ENCODE measurements at places on chromosomes 5 and 9.

DNA sequence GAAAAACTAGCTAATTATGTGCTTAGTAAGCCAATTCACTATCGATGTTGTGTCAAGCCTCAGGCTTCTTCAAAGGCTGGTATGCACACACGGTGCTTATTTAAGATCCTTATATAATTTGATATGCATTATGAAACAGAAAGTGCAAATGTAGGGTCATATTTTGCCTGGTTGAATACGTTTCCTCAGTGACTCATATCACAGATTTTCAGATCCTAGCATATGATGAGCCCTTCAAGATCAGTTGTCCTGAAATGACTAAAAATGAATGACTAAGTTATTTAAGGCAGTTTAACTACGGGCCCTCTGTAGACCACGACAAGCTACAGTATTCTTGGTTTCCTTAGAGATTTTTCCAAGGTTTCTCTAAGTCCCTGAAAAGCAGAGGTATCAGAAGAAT, 778.3 kb downstream of the PRELID2 start:
- no peak for DNase-seq

GRCh38 chr5:92237896-92238295, 854.8 kb upstream of the ARRDC3 start:
- DNase-seq = no peak

DNA sequence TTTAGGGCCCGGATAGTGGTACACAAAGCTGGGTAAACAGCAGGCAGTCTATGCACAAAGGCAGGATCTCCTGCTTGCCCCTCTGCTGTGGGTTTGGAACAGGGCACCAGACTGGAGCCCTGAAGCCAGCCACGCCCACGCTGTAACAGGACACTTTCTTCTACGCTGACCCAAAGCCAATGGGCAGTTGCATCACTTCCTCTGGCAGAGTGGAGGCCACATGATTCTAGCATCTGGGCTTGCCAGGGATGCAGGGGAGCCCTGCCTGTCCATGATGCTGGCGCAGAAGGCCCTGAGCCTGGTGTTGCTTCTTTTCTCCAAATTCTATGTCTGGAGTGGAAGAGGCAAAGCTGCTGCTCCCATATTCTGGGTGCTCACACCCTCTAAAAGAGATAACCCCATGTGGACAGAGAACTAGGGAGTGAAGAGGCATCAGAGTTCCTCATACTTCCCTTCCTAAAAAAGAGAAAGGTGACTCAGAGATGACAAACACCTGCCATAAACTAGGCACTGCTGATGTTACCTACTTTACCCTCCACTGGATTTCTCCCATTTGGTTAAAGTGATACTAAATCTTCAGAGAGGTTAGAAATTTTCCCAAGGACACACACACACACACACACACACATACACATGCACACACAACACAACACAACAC, 260.3 kb upstream of the KLF4 start:
- DNase-seq = peak; percentile 87

GRCh38 chr9:127877566-127877998, at the start of gene AK1:
Gene AK1 (minus strand): TSS chr9:127877675. CDS start chr9:127874617, 3,058 bp downstream.
- DNase-seq = peak; percentile 88

DNA sequence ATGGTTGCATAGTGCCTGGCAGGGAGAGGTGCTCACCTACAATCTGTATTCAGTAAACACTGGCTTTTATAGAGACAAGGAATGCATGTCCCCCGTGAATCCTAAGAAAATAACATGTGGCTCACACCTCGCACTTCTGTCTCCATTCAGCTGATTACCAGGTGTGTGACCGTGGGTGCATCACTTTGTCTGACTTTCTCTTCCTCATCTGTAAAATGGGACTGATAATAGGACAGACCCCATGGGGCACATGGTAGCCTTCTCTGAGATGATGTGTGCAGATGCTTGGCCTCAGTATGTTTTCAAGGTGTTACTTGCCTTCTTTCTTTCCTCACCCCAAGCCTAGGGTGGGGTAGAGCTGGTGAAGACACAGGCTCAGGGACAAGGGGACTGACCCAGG, 6.3 kb downstream of the CXXC5 start:
- DNase-seq = no peak

- no peak for DNase-seq
Measured at GRCh38 chr5:34499001-34499734, 157.0 kb upstream of the RAI14 start.

DNA sequence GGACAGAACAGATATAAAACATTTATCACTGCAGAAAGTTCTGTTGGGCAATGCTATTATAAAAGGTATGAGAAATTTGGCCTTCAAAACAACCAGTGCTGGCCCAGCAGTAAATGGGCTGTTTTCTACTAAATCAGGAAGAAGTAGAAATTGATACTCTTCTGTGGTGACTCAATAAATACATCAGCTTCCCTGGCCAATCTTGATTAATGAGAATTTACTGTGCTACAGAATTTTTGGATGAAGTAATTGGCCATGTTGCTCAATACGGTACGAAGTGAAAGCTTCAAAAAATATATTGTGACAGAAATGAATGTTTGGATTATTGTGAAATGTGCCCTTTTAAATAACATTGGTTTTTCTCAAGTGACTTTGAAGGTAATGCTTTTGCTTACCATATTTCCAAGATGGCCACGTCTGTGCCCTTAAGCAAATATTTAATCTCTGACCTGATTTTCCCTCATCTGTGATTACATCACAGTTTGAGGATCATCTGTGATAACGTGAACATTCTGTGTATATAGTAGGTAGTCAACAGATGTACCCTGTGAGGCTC, 4.2 kb downstream of the DNAJA1 start:
- DNase-seq = no peak

GRCh38 chr9:35237311-35237710, 75.5 kb downstream of the UNC13B start:
- no peak for DNase-seq

GRCh38 chr5:114101153-114101552, 260.7 kb upstream of the KCNN2 start:
- DNase-seq = no peak

DNA sequence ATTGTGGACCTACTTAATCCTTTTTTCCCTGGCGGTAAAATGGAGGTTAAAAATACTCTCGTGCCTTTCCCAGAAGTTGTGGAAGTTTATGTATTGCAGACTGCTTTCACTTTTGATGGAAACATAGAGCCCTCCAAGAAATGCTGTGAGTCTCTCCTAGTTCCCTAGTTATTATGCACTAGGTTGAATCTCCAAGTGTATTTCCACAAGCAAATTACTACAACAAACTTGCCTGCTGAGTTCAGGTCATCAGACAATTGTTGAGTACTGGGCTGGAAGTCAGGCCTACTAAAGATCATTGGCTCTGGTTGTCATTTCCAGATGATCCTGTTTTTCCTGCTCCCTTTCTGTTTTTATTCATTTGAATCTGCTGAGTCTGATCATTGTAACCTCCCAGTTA, 104.1 kb downstream of the CD180 start:
- DNase-seq = no peak

DNA sequence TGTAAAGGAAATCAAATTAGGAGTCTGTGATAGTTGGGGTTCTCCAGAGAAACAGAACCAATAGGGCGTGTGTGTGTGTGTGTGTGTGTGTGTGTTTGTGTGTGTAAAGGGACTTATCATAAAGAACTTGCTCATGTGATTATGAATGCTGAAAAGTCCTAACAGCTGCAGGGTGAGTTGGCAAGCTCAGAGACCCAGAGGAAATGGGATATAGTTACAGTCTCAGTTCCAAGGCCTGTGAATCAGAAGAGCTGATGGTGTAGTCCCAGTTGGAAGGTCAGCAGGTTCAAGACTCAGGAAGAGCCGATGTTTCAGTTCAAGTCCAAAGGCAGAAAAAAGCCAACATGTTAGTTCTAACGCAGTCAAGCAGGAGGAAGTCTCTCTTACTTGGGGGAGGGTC, 214.2 kb downstream of the ELAVL2 start:
- DNase-seq = no peak

GRCh38 chr9:110476251-110476650, 103.3 kb downstream of the SVEP1 start:
- DNase-seq = no peak

DNA sequence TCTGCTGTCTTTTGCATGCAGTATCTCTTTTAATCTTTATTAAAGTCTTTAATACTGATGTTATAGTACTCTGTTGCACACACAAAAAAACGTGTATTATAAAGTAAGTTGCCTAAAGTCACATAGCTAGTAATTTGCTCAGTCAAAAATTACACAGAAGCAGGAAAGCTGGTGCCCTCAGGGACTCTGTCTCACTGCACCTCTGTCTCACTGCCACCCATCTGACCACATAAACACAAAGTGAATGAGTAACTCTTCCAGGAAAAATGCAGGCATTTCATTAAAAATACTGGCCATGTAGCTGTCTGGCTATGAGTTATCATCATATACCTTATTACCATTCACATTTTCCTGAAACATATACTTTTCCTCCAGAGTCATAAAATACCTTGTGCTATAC, 591.7 kb downstream of the CSNK1G3 start:
- DNase-seq = no peak

GRCh38 chr5:175381130-175381529, 62.9 kb downstream of the DRD1 start:
- DNase-seq = no peak

DNA sequence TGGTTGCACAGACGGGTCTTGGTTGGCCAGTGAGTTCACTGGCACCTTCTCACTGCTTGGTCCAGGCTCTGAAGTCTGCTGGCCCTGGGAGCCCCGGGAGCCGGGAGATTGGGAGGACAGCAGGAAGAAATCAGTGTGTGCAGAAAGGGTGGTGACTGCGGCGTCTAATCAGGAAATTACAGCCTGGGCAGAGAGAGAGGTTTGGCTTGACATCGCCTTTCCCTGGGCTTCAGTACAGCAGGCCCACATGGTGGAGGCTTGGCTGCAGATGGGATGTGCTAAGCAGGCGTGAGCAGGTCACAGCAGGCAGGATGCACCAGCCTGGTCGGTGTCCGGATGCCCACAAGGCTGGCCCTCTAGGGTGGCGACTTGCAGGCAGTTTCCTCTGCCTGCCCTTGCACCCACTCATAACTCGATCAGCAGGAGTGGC, 17.2 kb downstream of the PITX1 start:
- no peak for DNase-seq

GRCh38 chr5:60835554-60835953, 8.5 kb downstream of the ELOVL7 start:
- DNase-seq = no peak

GRCh38 chr5:129027260-129027659, 62.0 kb downstream of the SLC27A6 start:
- no peak for DNase-seq

DNA sequence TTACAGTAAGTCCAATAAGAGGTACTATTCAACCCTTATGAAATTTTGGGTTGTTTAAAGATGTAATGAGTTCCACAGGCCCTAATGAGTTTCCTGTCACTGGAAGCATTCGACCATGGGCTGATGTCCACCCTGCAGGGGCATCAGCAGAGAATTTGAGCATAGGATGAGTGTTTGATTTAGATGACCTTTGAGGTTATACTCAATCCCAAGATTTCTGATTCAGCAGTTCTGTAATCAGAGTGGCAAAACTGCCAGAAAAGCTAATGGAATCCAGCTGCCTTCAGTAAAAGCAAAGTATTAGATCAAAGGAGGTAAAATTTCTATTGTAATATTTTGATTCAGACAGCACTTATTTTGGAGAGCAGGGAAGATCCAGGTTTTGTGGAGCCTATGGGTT, 68.3 kb downstream of the COX7C start:
- no peak for DNase-seq

DNA sequence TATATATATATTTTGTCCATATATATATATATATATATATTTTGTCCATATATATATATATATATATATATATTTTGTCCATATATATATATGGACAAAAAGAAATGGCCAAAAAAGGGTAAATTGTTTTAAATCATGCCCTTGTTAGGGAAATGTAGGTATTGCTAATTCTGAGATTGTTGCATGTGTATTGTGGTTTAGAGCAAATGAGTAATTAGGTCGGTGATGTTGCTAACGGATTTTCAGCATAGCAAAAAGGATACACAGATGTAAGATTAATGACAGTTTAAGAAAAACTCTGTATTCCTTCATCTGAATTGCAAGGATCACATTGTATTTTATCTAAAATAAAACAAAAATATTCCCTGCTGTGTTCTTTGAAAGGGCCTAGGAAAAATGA, 40.2 kb downstream of the OSTF1 start:
- DNase-seq = no peak

GRCh38 chr9:114369216-114370130, 18.3 kb downstream of the AKNA start:
- no peak for DNase-seq

DNA sequence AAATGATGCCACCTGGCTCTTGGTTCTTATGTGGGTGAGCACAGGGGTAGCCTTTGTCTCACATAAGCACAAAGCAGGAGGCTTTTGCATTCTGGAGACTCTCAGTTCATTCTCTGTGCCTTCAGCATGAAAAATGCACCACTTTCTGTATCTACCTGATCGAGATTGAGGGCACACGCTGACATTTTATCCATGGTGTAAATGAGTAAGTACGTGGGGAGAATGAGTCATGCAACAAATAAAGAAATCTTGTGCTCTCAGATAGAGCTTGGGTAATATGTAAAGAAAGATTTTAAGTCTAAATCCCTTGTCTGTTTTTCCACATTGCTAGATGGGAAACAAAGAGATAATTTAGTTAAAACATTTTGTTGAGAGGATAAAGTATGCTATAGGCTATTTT, 607.2 kb upstream of the WWC1 start:
- DNase-seq = no peak

- no peak for DNase-seq
Measured at GRCh38 chr5:125834438-125835115, 588.6 kb upstream of the GRAMD2B start.

- DNase-seq = no peak
Measured at GRCh38 chr5:67805666-67806348, 409.7 kb upstream of the PIK3R1 start.

- DNase-seq = no peak
Measured at GRCh38 chr5:27906931-27907601, 868.7 kb upstream of the CDH9 start.

- DNase-seq = no peak
Measured at GRCh38 chr5:154524859-154525258, 46.8 kb upstream of the HAND1 start.

DNA sequence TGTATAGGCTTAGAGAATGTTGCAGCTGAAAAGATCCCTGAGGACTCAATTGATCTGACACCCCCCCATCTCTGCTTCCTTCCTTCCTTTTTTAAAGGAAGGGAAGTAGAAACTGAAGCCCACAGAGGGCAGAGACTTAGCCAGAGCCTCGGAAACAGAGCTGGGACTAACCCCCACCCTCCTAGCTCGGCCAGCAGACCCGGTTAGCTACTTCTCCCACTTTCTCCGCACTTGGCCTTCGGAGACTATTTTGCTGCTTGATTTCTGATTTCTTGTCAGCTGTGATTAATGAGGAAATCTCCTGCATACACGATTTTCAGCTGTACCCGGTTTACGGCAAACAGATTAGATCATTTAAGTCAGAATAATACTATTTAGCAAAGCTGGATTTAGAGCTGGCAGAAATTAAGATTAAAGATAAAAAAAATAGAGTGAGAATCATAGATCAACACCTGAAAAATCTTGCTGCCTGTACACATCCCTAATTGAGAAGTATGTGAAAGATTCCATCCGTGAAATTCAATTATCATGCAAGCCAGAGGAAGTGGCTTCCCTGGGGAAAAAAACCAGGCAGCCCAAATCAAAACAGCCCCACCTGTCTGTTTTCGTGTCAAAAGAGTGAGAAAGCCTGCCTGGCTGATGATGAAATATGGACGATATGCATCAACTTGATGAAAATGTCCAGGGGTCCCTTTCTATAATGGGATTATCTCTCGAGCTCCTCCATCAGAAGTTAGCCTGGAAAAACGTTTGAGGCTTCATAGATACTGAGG, 159.5 kb upstream of the SHB start:
- no peak for DNase-seq

GRCh38 chr5:179271821-179272325, 73.4 kb downstream of the ADAMTS2 start:
- DNase-seq = no peak

- DNase-seq = no peak
Measured at GRCh38 chr5:113084402-113085083, 107.9 kb downstream of the DCP2 start.

Measured in posterior cingulate gyrus (tissue), 11 donors.